Fibroblast of skin of scalp (primary cell): ENCODE measurements at places on chromosomes 3 and 15.

- DNase-seq: no peak
These were observed 403.6 kb downstream of the TIGIT start for GRCh38 chr3:114697401-114697800.

GRCh38 chr3:58555203-58555602, 18.2 kb upstream of the ACOX2 start:
- DNase-seq: no peak

DNA sequence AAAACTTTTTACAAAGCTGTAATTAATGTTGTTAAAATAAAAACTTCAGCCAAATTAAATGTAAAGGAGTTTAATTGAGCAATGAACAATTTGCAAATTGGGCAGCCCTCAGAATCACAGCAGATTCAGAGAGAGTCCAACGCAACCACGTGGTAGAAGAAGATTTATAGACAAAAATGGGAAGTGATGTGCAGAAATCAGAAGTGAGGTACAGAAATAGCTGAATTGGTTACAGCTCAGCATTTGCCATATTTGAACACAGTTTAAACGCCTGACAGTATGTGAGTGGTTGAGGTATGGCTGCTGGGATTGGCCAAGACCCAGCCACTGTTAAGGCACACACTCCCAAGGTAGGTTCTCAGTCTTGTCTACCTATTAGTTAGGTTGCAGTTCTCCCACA, 14.4 kb upstream of the PLA2G4D start:
- DNase-seq: no peak

DNA sequence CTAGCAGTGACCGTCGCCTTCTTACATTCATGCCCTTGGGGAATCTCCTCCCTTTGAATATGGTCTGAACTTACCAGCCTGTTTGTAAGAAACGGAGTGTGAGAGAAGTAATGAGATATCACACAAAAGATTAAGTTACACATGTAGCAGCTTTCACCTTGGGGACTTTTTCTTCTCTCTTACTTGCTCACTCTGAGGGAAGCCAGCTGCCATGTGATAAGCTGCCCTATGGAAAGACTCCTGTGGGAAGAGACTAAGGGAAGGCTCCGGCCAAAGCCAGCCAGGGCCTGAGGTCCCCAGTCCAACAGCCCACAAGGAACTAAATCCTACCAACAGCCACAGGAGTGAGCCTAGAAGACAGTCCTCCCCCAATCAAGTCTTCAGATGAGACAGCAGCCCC, 190.4 kb upstream of the TSC22D2 start:
- no peak for DNase-seq

DNA sequence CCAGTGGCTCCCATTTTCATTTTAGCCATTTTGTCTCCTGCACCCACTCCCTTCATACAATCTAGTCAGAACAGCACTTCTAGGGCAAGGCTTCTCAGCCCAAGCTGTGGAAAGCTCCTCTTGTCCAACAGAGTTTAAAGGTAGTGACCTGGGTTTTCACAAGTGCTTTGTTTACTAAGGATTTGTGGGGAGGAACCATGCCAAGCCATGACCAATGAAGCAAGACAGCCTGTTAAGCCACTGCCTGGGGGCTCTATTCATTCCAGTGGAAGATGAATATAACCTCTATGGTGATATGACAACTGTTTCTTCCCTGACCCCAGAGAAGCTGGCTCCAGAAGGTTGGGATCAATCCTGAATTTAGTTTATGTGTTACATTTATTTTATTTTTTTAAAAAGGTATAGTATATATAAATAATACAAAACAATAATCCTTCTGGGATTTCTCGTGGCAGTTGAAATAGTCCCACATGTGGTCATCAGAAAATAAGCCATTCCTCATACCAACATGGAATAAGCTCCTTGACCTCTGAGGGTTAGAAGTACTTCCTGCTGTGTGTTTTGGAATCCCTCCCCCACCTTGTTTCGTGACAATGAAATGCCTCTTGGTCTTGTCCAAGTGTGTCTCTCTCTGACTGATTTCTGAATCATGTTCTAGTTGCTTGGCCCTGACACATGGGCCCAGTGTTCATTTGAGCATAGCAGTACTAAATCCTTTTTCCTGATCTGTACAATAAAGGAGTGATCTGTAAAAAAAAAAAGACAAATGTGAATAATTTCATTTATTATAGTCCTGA, 13.3 kb upstream of the THUMPD3 start:
- peak; percentile 82 for DNase-seq

DNA sequence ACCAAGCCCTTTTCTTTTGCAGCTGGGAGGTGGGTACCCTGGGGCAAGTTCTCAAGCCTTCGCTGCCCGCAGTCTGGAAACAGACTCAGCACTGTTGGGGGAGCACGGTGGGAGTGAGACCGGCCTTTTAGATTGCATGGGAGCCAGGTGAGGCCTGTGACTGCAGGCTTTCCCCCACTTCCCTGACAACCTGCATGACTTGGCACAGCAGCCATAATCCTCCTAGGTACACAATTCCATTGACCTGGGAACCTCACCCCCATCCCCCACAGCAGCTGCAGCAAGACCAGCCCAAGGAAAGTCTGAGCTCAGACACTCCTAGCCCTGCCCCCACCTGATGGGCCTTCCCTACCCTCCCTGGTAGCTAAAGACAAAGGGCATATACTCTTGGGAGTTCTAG, 52.2 kb upstream of the CCDC80 start:
- no peak for DNase-seq

DNA sequence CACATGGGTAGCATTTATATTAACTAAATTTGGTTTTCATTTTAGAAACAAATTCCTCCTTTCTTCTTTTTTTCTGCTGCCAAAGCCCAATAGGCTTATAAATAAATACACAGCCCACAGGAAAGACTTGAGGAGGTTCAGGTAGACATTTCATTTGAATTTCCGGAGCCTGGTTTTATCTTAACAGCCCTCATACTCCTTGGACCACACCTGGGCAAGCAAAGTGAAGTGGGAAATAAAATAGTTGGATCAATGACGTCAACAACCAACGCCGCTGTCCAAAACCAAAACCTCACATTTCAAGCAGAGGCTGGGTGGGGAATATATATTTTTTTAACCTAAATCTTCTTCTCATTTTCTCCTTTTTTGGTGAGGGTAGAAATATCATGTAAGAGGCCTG, 53.2 kb downstream of the RFTN1 start:
- no peak for DNase-seq

GRCh38 chr3:184066211-184066610, 13.4 kb downstream of the HTR3C start:
- no peak for DNase-seq

GRCh38 chr3:193068365-193068764, 150.7 kb upstream of the MB21D2 start:
- DNase-seq: no peak

- DNase-seq: no peak
These were observed 265.4 kb upstream of the CCDC54 start for GRCh38 chr3:107111872-107112271.

- no peak for DNase-seq
These were observed 339.8 kb downstream of the THSD4 start for GRCh38 chr15:71455107-71455506.

GRCh38 chr3:57287205-57287604, 5.3 kb downstream of the ASB14 start:
- no peak for DNase-seq

DNA sequence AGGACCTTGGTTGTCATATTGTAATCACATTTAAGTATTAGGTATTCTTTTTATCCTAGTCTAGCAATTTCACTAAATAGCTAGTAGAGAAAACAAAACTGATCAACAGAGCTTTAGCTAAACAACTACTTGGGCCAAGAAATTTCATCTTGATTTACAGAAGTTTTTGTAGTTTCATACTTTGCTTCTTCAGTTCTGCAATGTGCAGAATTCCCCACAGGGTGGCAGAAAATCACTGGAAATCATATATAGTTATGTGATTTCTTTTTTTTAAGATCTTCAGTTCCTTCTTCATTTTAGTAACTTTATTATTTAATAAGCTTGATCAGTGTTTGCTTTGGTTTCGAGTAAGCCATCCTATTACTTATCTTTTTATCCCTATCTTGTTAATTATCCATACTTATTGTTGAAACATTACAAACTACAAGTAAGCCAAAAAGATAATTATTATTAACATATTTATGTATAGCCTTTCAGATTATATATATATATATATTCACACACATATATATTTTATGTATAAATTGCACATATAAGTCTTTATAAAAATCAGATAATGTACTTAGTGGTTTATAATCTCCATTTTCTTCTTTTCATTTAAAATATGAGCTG, 2.2 kb upstream of the BNIP2 start:
- DNase-seq: peak; percentile 61

DNA sequence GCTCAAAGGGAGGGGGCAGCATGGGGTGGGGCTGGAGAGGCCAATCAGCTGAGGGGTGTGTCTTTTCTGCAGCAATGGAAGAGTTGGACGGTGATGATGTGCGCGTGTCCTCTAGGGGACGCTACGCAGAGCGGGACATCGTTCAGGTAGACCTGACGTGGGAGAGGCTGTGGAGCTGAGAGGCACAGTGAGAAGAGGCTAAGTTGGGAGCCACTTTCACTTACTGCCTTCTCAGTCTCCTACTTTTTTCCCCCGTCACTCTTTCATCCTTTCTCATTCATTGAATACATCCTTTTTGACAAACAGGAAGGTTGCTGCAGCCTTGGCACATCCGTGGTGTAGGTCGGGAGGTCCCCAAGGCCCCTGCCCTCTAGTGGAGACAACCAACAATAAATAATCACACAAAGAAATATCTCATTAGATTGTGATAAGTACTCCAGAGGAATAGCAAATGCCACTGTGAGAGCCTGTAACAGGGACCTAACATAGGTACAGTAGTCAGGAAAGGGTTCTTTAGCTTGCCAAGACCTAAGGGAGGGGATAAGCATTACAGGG, 4.4 kb upstream of the BRPF1 start:
- no peak for DNase-seq

- no peak for DNase-seq
These were observed 11.0 kb upstream of the KNG1 start for GRCh38 chr3:186705882-186706780.

- DNase-seq: no peak
These were observed 171.2 kb downstream of the APBA2 start for GRCh38 chr15:29056839-29057450.

DNA sequence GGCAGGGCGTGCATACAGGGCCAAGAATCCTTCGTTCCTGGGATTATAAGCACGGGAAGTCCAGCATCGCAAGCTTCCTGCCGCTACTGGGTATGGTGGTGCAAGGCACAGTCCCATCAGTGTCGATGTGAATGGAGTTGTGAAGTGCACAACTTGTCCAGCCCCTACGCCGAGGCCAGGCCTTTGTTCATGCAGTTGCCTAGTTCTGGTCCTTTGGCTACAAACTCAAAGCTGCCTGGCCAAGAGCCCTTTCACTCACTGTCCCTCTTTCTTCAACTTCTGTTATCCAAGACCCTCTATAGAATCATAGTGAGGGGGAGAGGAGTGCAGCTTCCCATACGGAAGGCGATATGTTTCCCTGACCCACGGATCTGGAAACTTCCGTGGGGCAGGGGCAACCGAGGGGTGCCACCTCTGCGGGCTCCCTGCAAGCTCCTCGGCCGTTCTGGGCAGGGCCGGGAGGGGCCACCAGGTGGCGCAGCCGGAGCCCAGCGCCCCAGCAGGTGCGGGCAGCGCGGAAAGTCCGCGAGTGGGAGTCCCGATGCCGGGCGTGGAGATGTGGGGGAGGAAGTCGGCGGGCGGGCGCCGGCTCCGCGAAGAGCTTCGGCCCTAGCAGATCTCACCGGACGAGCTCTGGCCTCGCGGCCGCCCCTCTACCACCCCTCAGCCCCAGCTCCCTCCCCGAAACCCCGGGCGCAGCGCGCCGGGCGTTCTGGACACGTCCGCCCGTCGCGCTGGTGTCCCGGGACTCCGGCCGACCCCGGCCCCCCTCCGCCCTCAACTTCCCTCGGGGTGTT, 693 bp downstream of the RASGRP1 start:
- peak; percentile 43 for DNase-seq

GRCh38 chr15:46420990-46421389, 786.2 kb downstream of the SQOR start:
- DNase-seq: no peak

DNA sequence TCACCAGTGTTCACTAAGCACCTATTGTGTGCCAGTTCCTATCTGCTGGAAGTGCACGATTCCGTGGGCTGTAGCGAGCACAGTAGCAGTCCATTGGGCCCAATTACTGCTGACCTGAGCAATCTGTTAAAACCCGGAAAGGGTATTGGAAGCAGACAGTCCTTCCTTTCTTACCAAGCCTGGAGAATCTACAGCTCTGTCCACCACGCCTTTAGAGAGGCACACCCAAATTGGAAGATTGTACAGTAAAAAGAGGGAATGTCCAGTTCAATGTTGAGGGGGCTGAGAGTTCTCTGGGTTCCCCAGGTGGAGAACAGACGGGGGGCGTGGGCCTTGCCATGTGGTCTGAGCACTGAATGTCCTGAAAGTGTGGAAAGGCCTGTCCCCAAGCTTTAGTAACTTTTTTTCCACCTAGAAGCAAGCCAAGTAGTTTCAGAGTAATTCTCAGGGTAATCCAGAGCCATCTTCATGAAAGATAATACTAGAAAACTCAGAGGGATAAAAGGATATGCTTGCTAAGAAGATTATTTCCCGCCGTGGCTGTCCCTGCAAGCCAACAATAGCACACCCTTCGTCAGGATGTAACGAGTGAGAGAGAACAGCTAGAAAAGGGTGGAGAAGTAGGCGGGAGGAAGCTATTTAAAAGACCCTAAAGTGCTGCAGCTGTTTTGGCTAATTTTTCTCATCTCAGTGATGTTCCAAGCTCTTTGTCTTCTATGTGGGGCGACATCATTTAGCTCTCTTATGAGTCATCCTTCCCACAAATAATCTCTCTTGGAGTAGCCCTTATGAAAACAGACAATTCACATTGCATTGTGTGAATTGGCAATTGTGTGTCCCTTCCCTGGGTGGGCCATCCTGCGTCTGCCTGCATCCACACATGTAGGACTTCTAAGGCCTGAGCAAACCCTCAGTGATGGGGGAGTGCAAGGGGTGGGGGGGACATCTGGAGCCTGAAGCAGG, 181.0 kb downstream of the ATG7 start:
- DNase-seq: peak; percentile 93

DNA sequence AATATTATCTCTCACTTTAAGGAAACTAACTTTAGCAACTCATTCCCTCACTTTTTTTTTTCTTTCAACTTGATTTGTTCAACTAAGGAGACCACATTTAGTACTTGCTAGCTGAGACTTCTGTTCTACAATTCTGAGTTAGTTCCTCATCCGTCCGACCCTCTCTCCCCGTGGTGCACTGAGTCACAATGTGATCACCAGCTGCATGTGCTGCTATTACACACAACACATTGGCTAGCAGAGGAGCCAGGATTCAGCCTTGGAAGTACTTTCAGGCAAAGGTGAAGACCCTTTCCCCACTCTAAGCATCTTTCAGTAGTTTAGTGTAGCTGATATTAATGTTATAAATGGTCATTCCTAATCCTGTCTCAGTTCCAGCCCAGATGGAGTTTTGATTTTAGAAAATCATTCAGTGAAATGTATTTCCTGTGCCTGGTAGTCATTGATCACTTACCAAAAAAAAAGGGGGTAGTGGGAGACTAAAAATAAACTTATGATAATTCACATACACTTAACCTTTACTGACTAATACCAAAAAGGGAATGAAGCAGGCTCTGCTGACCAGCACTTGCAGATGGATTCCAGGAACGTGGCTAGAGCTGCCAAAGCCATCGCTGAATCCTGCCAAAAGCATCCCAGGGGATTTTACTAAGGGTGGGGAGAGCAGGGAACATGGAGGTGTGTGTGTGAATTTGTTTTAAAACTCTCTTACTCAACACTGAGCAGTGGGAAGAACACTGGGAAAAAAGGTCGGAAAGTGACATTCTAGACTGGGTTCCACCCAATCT, 424.8 kb downstream of the LPP start:
- DNase-seq: peak; percentile 86

- DNase-seq: peak; percentile 37
These were observed 41.1 kb upstream of the SEC61A1 start for GRCh38 chr3:128011140-128011539.

GRCh38 chr3:3600665-3601340, 198.4 kb upstream of the LRRN1 start:
- DNase-seq: no peak
